ENCODE measurements at places on chromosomes 6 and 20.
A peak's percentile ranks its signal among the peaks of the same experiment; 100 is the strongest.

DNA sequence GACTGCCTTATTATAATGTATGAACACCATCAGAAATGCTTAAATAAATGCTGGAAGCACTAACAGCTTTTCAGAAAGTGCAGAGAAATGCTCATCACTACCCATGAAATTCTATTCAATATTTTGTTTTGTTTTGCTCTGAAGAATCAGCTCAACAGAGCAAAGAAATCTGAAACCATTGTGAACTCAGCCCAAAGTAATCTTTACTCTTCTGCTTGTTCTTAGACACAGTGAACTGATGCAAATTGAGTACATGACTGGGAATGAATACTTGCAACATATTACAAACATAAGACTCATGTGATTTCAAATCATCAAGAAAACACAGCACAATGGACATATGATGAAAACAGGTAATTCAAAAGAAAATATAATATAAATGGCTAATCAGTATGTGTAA is 404.6 kb upstream of the OPRM1 start:
- DNase-seq: no peak

DNA sequence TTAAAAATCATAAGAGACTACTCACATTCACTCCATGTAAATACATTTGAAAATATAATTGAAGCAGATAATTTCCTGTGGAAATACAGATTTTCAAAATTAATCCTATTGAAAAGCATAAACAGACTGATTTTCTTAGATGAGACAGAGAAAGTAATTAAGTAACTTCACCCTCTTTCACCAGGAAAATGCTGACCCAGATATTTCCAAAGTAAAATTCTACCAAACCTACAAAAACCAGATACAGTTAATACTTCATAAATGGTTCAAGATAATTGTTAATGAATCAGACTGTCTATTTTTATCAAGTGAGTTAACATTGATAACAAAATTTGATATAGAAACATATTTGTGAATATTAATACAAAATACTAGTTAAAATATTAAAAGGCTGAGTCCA is 233.5 kb upstream of the KHDRBS2 start:
- DNase-seq: no peak

- DNase-seq: no peak
These were observed 97.4 kb downstream of the YTHDF1 start for GRCh38 chr20:63118303-63119120.

- no peak for DNase-seq
These were observed 16.3 kb downstream of the NOX3 start for GRCh38 chr6:155439376-155439775.

DNA sequence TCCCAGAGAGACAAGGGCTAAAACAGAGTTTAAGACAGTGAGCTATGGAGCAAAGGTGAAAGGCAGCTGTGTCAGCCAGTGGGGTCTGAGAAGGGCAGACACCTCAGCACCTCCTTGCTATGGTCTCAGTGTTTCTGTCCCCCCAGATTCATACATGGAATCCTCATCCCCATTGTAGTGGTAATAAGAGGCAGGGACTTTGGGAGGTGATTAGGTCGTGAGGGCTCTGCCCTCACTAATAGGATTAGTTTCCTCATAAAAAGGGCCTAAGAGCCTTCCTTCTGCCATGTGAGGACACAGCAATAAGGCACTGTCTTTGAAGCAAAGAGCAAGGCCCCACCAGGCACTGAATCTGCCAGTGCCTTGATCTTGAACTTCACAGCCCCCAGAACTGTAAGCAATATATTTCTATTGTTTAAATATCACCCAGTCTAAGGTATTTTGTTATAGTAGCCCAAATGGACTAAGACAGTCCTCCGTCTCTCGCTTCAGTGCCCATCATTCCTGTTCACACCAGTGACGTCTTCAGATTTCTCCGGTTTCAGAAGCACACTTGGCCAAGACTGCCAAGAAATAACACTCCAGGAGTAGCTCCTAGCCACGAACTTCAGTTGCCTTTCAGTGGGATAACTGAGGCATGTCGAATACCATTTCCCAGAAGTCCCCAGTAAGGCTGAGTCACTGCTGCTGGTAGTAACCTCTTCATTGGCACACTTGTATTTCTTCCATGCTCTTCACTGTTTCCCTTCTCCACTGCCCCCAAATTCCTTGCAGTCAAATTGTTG is 32.8 kb downstream of the SLC13A3 start:
- DNase-seq: peak; percentile 73

GRCh38 chr6:7566617-7567173 is 23.3 kb upstream of the SNRNP48 start:
- DNase-seq: no peak

- DNase-seq: no peak
These were observed 442.7 kb upstream of the HSF2 start for GRCh38 chr6:121956782-121957181.

GRCh38 chr6:17352302-17352701 is 41.1 kb upstream of the CAP2 start:
- peak; percentile 49 for DNase-seq

Data from kidney tubule cell (primary cell).